Mucosa of gallbladder (tissue), 1 donor: ENCODE measurements at places on chromosomes 2 and 18.

- DNase-seq: no peak
These were observed 20.0 kb downstream of the MAIP1 start for GRCh38 chr2:199975273-199975895.

DNA sequence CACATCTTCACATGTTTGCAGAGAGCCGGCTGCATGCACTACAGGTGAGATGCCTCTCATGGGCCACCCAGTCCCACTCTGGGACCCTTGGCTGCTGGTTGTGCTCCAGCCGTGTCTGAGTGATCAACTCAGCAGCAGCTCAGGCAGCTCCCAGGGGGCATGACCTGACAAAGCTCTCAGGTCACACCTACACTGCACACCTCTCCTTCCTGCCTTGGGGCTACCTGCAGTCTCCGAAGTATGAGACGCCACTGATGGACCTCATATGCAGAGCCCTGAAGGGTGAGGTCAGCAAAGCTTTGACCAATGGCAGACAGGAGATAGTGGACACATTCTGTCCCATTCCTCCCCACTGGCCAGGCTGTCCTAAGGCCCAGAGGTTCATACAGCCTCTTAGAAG lies 51.4 kb downstream of the LBH start:
- no peak for DNase-seq

GRCh38 chr2:176643646-176644045 lies 374.4 kb downstream of the MTX2 start:
- DNase-seq: no peak

- DNase-seq: no peak
These were observed 57.3 kb downstream of the GTF2A1L start for GRCh38 chr2:48674933-48675332.

GRCh38 chr2:19607931-19608771 lies 249.7 kb upstream of the OSR1 start:
- DNase-seq: no peak

GRCh38 chr2:159677654-159678053 lies 34.7 kb upstream of the MARCHF7 start:
- DNase-seq: no peak

- DNase-seq: no peak
These were observed 74.2 kb upstream of the KLF7 start for GRCh38 chr2:207239754-207240494.

GRCh38 chr2:112061840-112062239 lies 6.8 kb downstream of the TMEM87B start:
- DNase-seq: no peak

- peak; percentile 78 for DNase-seq
These were observed 35.7 kb downstream of the LYPD6 start for GRCh38 chr2:149365931-149366583.

- no peak for DNase-seq
These were observed 94.2 kb upstream of the SLC39A10 start for GRCh38 chr2:195562570-195563566.

- no peak for DNase-seq
These were observed 43.0 kb upstream of the CTLA4 start for GRCh38 chr2:203824603-203825002.

GRCh38 chr2:129229830-129230441 lies 749.5 kb upstream of the RAB6C start:
- DNase-seq: no peak

GRCh38 chr18:39962546-39962945 lies 1992.5 kb upstream of the PIK3C3 start:
- DNase-seq: no peak

- DNase-seq: no peak
These were observed 160.4 kb downstream of the SRBD1 start for GRCh38 chr2:45450634-45451033.
